Stimulated activated CD8-positive, alpha-beta memory T cell treated with anti-CD3 and anti-CD28 coated beads, Interleukin-15, amount 100 ng/mL, for 24 hours (primary cell): ENCODE measurements at places on chromosomes 5 and 9.

GRCh38 chr5:38585816-38586215 lies 29.4 kb upstream of the LIFR start:
- DNase-seq: no peak

DNA sequence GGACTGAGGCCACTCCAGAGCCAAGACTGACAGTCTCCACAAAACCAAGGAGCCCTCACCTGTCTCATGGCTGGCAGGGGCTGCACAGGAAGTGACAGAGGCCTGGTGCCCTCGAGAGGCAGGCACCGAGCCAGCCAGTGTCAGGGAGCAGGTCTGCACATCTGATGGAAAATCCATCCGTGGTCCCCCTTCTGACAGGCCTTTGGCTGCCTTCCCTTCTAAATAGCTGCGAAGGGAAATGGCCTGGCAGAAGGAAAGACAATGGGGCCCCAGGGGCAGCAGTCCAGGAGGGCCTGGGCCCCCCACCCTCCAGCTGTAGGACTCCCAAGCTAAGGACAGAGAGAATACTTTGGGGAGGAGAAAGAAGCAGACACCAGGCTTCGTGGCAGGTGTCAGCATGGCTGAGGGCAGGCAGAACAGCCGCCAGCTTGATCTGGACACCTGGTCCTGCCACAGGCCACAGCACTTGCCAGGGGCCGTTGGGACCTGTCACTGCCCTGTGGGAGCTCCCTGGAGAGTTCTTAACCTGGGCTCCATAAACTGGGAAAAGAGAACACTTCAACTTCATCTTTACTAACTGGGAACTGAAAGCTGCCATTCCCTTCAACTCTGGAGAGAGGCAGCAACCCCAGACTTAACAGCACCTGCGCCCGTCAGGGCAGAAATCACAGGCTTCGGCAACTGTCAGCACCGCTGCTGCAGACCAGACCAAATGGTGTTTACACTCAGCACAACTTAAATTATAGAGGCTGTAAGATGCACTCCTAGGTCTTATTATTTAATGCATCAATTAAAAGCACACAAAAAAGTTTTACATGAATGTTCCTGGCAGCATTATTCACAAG lies 22.0 kb downstream of the ADAMTS2 start:
- no peak for DNase-seq

DNA sequence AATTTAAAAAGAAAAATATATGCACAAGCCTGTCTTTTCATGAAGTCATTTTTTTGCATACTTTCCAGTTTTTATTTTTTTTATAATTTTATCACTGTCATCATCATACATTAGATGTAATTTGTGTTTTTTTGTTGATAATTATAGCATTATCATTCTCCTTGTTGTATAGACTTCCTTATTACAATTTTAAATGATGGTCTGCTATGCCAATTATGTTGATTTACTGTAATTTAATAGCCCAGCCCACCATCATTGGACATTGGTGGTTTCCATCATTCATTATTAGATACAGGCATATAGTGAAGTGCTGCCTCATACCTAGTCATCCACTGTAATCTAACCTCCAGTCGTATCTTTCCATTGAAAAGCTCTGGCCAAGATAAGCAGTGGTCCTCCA lies 3.8 kb upstream of the TJP2 start:
- DNase-seq: no peak

DNA sequence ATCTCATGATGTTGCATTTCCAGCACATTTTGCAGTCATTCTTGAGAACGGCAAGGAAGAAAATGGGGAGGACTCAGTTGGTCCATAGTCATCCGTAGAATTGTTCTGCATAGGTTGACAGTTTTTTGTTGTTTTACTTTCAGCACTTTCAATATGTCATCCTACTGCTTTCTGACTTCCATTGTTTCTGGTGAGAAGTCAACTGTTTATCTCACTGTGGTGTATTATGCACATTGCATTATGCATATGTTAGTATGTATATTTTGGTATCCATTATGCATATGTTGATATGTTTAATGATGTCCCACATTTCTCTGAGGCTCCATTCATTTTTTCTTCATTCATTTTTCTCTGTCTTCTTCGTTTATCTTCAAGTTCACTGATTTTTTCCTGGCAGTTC lies 10.5 kb downstream of the ADAMTS16 start:
- no peak for DNase-seq

DNA sequence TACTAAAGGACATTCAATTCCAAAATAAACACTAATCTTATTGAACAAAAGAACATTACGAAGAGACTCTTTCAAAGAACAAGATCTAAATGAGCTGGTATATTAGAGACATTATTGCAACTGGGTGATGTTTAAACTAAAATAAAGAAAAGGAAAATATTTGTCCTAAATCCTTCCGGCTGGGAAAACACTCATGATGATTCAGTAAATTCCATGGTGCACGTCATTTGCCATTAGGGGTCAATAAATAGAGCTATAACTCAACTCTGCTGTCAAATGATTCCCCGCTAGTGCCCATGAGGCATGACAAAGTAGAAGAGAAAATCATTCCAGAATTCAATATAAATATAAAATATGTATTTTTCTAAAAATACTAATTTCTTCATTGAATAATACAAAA lies 565.5 kb upstream of the TUSC1 start:
- no peak for DNase-seq

GRCh38 chr5:141507387-141508091 lies 18.7 kb downstream of the PCDHGC5 start:
- DNase-seq: no peak

GRCh38 chr5:52983731-52984636 lies 5.2 kb upstream of the ITGA2 start:
- DNase-seq: no peak

DNA sequence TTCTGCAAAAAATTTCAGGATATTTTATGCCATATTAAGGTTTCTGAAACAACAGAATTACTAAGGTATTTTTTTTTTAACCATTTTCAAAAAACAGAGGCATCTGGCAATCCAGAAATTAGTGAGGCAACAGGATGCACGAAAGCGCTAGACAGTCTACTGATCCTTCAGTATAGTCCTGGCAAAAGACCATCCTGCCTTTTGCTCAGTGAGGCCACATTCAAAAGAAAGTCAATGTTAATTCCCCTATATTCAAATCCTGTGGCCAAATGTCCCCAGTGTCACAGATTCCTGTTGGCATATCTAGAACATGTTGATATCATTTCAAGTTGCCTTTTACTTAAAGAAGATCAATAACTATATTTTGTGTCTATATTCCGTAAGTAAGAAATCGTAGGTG lies 13.1 kb upstream of the NFIB start:
- DNase-seq: no peak

DNA sequence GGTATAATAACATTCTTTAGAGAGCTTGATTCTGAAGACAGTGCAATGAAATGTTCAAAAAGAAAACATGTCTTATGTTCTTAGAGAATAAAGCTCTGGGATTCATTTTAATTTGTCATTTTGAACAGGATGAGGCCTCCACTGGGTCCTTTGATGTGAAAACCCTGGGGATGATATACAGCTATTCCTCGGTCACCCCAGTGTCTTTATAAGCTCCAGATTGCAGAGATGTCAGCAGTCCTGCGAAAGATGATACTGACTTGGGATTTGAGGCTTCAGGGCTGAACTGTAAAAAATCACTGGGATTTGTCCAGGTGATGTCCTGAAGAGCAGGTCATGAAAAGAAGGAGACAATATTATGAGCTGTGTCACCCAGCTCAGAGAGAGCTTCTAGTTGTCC lies 529.7 kb upstream of the ZNF608 start:
- DNase-seq: no peak

DNA sequence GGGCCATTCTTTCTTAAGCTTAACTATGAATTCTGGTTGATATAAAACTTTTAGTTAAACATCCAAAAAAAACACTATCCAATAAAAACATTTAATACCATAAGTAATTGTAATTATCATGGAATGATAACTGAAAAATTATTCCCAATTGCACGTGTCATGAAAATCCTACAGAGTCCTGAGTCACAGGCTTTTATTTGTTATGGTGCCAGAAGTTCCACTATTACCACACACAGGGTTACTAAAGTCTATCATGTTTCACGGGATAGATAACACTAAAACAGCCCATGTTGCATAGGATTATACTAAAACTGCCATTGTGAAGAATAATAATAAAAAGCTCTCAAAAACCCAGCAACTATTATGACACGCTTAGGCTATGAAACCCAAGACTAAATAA lies 1381.8 kb downstream of the EFNA5 start:
- DNase-seq: no peak

DNA sequence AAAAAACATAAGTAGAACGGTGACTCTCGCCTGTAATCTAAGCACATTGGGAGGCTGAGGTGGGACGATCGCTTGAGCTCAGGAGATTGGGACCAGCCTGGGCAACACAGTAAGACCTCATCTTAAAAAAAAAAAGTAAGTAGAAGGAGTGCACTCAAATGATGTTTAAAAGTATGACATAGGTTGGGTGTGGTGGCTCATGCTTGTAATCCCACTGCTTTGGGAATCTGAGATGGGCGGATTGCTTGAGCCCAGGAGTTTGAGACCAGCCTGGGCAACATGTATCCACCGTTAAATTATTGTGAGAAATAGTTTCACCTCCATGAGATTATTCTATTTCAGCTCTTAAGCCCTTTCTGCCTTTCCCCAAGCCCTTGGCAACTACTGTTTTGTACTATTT lies 11.2 kb downstream of the DENND4C start:
- DNase-seq: no peak

- no peak for DNase-seq
Measured at GRCh38 chr5:180807654-180808414, 5.2 kb upstream of the MGAT1 start.

GRCh38 chr5:76406673-76407072 lies 3.6 kb downstream of the IQGAP2 start:
- DNase-seq: no peak

DNA sequence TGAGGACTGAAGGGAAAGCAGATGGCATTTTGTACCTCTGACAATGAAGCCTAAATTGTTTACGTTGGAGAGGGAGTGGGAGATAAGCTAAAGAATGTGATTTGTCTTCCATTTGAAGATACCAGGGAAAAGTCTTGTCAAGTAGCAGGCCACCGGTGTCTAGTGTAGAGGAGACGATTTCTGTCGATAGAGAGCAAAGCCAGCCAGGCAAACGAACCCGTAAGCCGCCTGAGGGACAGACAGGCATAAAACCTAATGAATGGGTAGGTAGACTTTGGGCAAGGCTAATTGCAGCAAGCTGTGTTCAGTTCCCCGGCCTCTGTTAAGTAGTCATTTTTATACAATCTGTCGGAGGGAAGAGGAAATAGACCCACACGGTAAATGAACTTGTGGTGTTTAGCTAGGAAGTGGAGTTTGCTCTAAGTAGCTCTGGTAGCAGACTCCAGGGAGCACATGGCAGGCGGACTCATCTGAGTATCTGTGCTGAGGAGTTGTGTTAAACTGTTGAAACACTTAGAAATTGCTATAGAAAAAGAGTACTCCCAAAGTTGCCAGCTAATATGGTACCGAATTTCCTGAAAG lies 28.8 kb downstream of the SMARCA2 start:
- DNase-seq: no peak

- no peak for DNase-seq
Measured at GRCh38 chr5:13910201-13910600, 34.3 kb downstream of the DNAH5 start.

GRCh38 chr5:90898326-90899013 lies 339.9 kb downstream of the ADGRV1 start:
- DNase-seq: no peak

DNA sequence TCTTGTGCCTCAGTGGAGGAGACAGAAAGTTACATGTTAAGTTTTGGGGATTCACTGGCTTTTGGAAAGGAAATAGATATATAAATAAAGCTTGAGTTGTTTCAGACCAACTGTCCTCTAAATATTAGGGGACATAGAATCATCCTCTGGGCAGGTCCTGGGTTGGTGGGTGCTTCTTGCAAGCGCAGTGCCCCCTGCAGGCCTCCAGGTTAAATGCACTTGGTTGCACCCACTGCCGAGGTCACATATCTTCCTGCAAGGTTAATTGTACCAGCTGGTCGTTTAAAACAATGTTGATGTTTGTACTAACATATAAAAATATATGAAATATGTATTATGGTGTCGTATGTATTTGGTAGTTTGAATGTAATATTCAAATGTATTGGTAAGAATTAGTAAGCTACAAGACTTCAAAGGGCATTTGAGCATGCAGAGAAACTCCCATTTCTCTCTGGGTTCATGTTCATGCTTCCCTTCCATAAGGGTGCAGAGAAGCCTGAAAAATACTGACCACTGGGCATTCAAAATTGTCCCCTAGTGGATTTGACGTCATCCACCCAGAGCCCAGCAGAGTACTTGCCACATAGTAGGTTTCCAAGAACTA lies 87.0 kb downstream of the ZNF618 start:
- no peak for DNase-seq

DNA sequence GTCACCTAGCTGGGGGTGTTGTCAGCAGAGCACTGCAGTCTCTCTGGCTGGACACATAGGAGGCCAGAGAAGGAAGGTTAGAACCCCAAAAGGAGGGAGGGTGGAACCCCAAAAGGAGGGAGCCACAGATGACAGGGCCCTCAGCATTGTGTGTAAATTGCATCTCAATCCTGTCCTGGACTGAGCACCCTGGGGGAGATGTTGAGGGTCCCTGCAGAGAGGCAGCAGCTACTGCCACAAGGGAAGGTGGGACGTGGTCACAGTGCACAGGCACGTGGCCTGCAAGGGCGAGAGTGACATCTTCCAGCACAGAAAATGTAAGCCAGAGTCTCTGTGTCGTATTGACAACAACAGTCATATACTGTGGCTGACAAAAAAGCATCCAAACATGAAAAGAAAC lies 36.5 kb upstream of the CEP72 start:
- no peak for DNase-seq

DNA sequence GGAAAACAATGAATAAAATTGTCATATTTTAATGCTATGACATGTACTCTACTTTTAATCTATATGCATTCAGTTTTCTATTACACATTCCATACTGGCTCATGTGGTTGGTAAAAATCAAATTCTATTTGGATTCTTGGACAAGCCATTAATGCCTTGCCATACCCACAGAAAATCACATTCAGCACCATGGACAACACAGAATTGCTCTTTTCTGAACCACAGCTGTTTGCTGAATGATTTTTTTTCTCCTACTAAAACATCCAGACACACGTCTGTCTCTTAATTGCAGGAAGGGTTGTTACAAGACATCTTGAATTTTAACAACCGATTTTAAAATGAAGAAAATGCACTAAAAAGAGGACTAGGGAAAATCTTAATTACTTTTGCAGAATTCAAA lies 675.6 kb downstream of the BRINP1 start:
- no peak for DNase-seq

GRCh38 chr5:36854402-36855140 lies 22.0 kb upstream of the NIPBL start:
- DNase-seq: no peak

DNA sequence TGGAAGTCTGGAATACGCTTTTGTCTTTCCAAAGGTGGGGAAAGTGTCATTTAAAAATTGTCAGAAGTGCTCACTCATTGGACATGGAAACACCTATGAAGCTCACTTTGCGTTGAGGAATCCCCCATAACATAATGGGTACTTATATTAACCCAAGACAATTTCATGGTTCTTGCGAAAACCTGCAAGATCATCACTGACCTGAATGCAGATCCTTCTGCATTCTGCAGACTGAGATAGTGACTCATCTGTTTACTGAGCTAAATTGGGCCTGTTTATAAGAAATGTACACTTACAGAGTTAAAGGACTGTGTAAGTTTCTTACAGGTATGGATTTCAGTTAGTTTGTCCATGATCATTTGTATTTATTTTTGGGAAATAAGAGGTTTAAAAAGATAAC lies 153.0 kb downstream of the HMHB1 start:
- DNase-seq: no peak

- no peak for DNase-seq
Measured at GRCh38 chr5:64637837-64638443, 52.4 kb upstream of the SHISAL2B start.

- no peak for DNase-seq
Measured at GRCh38 chr9:95204310-95204709, 113.2 kb downstream of the FANCC start.
